ENCODE measurements at places on chromosomes 4 and X.

GRCh38 chr4:42487230-42487629 lies 89.9 kb downstream of the SHISA3 start:
- no peak for DNase-seq

GRCh38 chr4:44756559-44756958 lies 30.2 kb upstream of the GNPDA2 start:
- DNase-seq = no peak

DNA sequence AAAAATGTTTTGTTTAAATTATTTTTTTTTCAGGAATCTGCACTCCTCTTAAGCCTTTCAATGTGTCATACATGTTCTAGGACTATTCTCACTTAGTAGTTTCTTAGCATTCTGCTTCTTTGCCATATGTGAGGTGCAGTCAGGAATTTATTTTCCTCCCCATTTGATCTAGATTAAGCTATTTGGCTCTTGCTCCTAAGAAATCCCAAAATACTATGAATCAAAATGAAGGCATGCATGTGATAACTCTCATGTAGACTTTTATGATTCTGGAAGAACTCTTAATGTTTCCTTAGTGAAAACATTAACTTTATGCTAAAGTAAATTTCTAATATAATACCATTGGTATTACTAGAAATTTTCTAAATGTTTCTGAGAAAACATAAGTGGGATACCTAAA lies 664.5 kb downstream of the RAPGEF2 start:
- no peak for DNase-seq

DNA sequence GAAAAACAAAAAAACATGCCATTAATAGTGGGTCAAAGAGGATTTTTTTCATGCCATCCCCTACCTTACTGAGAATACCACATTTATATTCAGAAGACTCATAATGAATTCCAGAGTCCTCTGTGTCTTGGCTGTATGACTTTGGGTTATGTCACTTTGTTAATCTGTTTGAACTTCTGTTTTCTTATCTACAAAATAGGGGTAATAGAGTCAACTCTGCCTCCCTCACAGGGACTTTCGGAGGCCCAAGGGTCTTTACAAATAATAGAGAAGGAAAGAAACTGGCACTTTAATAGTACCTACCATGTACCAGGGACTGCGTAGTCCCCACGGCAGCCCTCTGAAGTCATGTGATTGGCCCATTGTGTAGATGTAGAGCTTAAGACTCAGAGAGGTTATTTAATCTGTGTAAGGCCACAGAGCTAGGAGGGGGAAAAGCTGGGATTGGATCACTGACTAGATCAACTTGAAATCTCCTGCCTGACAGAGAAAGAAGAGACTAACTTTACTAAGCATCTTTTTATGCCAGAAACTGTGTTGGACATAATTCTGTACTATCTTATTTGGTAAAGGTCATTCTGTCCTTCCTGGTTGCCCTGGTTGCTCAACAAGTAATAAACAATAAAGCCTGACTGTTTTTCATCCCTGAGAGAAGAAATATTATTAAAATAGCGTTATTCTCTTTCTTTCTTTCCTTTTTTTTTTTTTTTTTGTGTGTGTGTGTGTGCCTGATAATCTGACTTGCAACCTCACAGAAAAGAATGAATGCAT lies 59.6 kb downstream of the NFKB1 start:
- no peak for DNase-seq

- no peak for DNase-seq
These were observed 395.7 kb downstream of the RAPGEF2 start for GRCh38 chr4:159498446-159499115.

DNA sequence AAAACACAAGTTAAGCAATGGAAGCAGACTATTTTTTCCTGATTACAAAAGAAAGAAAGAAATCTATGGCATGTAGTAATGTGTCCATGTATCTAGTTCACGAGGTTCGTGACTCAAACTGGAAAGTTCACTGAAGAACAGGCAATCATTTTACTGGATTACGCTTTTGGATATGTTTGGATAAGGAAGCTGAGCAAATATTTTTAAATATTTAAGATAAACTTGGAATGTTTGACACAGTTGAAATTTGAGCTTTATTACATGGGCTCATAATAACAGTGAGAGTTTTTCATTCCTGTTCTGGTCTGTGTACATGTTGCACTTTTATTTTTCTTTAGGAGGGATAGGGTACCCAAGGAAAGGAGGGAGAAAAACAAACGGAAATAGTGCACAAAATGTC lies 244.2 kb upstream of the GK2 start:
- DNase-seq = no peak

DNA sequence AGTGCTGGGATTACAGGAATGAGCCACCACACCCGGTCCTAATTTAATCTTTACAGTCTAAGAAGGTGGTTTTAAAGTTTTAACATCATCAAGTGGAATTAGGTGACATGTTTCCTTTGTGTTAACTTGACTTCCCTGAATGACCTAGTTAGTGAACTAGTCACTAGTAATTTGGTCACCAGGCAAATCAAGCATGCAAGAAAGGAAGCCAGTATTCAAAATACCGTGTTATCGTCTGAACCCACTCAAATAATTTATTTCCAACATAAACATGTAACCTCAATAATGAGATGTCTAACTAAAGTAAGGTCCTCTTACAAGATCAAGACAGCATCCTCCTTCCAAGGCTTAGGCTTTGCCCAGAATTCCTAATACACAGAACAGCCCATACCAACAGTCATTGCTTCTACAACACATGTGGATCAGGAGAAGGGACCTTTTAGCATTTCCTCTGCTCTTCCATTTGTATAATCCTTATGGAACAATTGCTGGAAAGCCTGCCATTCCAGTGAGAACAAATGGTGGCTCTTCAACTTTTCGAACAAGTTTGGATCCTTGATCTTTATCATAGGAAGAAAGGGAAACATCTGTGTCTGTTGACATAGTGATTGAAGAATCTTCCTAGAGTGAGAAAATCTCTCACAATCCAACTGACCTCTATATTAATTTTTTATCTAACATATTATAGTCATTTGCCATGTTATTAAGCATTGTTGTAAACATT lies 97.2 kb downstream of the ANXA3 start:
- DNase-seq = no peak

GRCh38 chr4:183118585-183118984 lies 19.5 kb downstream of the WWC2 start:
- DNase-seq = no peak

GRCh38 chrX:40298069-40298468 lies 200.3 kb upstream of the BCOR start:
- no peak for DNase-seq

GRCh38 chrX:110153896-110154295 lies 151.0 kb downstream of the TMEM164 start:
- DNase-seq = no peak

DNA sequence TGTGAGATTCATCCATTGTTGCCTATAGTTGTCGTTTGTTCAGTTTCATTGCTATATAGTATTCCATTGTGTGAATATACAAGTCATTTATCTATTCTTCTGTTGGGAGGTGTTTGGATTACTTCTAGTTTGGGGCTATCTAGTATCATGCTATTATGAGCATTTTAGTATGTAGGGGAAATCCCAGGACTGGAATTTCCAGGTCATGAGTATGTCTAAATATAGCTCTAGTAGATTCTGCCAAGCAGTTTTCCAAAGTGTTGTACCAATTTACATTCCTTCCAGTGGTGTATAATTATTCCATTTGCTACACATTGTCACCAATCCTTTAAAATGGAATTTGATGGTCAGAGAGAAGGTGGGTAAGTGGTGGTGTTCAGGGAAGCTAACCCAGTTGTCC lies 30.1 kb downstream of the EGFL6 start:
- no peak for DNase-seq

- no peak for DNase-seq
These were observed 155.7 kb upstream of the MAP3K15 start for GRCh38 chrX:19670854-19671620.

GRCh38 chrX:139691843-139692505 lies 16.0 kb downstream of the MCF2 start:
- DNase-seq = no peak

DNA sequence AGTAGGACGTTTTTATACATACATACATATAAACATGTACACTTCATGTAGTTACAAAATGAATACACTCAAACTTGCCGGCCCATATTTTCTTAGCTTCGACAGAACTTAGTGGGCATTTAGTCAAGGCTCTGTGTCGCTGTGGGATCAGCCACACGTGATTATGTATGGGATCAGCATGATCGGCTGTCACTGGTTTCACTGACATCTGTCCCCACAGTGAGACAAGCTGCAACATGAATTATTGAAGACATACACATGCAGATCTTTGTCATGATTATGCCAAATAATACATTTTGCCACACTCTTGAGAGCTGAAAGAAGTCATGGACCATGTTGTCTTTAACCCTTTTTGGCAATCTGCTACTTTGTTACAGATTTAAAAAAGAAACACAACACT lies 38.2 kb upstream of the NAA11 start:
- DNase-seq = no peak

GRCh38 chr4:99378876-99379275 lies 26.3 kb upstream of the ADH1C start:
- no peak for DNase-seq

DNA sequence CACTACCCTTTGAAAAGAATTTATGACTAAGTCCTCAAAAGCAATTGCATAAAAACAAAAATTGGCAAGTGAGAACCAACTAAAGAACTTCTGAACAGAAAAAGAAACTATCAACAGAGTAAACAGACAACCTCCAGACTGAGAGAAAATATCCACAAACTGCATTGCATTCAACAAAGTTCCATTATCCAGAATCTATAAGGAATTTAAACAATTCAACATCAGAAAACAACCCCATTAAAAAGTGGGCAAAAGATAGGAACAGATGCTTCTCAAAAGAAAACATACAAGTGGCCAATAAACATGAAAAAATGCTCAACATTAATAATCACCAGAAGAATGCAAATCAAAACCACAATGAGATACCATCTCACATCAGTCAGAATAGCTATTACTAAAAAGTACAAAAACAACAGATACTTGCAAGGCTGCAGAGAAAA lies 130.2 kb downstream of the GASK1B start:
- DNase-seq = no peak

- no peak for DNase-seq
These were observed 804 bp downstream of the OSTC start for GRCh38 chr4:108651014-108651791.

DNA sequence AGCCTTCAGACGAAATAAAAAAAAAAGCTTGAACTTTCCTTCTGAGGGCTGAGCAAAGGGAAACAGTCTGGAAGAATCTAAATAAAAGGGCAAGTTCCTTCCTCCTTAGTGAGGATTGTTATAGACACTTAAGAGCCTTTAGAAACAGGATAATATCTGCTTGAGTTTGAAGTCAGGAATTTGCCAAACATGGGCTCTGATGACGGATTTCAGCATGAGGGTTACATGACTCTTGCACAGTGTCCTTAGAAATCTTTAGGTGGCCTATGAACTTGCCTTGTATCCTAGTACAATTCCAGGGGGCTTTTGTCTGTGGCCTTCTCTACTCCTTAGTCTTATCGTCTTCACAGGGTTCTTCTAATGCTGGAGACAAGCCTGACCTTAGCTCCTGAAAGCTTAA lies 94.1 kb downstream of the RLIM start:
- no peak for DNase-seq

- no peak for DNase-seq
These were observed 11.9 kb upstream of the HMGB2 start for GRCh38 chr4:173346074-173346473.

- no peak for DNase-seq
These were observed 146.6 kb downstream of the AASDH start for GRCh38 chr4:56240554-56241174.

GRCh38 chr4:8409264-8410065 lies 31.1 kb downstream of the ACOX3 start:
- peak; percentile 85 for DNase-seq

GRCh38 chr4:2871911-2872310 lies 28.3 kb downstream of the ADD1 start:
- DNase-seq = peak; percentile 24

- DNase-seq = no peak
These were observed 1084.1 kb downstream of the TECRL start for GRCh38 chr4:63325140-63325539.

DNA sequence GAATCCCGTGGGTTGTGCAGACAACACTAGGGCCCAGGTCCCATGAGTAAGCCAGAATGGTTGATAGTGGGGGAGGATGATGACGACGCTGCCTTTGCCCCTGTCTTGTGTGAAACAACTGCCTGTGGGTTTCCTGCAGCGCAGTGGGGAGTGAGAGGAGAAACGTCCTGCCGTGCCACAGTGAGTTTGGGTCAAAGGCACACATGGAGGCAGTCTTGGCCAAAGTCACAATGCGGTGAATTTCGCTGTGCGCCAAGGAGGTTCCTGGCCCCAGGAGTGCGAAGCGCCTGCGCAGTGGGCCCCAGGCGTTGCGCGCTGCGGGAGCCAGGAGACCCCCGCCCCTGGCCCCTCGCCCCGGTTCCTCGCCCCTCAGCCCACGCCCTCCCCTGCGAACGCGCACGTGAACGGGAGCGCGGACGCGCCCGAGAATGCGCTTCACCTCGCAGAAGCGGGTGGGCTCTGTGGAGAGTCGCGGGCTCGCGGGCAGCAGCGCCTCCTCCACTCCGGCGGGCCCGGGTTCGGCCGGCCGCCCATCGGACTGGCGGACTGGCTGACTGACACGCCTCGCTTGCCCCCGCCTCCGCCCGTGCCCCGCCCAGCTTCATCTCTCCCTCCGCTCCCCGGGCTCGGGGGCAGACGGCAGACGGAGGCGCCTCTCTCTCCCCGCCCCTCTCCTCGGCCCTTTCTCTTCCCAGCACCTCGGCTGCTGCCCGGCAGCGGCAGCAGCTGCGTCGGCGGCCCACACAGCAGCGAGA lies at the start of gene NUDT10:
NUDT10 (plus strand) TSS at position 635 of the 755 bp plus-strand sequence. CDS start 144 bp downstream, outside the sequence.
- peak; percentile 13 for DNase-seq

- DNase-seq = no peak
These were observed 66.0 kb upstream of the PHOX2B start for GRCh38 chr4:41814565-41814964.

DNA sequence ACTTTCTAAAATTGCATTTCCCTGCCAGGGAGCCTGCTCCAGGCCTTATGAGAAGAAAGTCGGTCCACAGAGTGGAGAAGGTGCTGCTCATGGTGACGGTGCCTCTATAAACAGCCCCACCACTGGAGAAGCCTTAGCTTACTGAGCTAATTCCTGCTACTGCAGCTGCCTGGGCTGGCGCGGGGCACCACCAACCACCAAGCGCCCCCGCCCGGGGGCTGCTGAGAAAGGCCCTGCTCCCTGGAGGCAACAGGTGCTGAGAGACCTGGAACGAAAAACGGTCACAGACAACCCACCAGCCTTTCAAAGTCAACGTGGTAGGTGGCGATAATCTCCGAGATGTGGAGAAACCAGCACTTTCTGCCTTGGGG lies 2.9 kb downstream of the HCFC1 start:
- peak; percentile 41 for DNase-seq
